ENCODE measurements at places on chromosomes 2 and 18.

DNA sequence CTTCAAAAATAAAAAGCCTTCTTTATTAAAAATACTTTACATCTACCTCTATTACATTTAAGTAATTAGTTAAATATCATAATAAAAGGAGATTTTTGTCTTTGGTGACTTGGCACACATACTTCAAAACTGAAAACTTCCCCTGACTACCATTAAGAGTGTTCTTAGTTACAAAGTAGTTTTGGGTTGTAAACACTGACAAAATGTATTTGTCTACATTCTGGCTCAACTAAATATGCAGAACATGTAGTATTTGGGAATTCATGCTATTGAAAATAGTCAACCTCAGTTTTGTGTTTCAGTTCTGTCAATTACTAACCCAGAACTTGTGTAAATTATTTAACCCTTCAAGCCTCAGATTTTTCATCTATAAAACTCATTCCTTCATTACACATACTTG is 311.5 kb downstream of the RAD51AP2 start:
- DNase-seq = no peak

- no peak for DNase-seq
Observed at GRCh38 chr2:232537079-232537478, 2.4 kb upstream of the CHRNG start.

DNA sequence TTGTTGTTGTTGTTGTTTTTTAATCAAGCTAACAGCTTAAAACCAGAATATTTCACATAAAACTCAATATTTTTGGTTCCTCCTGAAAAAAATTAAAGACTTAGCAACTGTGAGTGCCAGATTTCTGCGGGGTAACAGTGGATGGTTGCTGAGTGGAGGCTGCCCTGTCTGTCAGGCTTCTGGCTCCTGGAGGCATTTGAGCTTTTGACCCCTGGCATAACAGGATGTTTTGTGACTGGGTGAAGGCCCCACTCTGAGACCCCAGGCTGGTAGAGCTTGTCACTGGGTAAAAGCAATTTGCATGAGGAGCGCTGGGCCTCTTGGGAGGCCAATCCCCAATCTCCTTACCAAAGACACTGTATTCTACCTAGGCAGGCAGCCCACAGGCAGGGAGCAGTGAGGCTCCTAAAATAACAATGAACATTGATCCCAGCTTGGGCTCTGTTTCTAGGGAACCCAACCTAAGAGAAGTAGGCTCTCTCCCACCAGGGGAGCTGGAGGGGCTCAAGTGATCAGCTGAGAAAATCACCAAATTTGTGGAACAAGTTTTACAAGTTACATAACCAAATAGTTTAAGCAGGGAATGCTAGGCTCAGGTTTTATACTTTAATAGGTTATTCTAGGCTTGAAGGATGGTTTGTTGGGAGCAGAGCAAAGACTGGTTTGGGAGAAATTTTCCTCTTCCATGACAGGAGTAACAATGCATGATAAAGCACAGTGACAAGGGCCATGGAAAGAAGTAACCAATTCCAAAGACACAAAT is 5.9 kb upstream of the SPRED2 start:
- DNase-seq = no peak

GRCh38 chr2:182553483-182553882 is 126.6 kb upstream of the PDE1A start:
- no peak for DNase-seq

DNA sequence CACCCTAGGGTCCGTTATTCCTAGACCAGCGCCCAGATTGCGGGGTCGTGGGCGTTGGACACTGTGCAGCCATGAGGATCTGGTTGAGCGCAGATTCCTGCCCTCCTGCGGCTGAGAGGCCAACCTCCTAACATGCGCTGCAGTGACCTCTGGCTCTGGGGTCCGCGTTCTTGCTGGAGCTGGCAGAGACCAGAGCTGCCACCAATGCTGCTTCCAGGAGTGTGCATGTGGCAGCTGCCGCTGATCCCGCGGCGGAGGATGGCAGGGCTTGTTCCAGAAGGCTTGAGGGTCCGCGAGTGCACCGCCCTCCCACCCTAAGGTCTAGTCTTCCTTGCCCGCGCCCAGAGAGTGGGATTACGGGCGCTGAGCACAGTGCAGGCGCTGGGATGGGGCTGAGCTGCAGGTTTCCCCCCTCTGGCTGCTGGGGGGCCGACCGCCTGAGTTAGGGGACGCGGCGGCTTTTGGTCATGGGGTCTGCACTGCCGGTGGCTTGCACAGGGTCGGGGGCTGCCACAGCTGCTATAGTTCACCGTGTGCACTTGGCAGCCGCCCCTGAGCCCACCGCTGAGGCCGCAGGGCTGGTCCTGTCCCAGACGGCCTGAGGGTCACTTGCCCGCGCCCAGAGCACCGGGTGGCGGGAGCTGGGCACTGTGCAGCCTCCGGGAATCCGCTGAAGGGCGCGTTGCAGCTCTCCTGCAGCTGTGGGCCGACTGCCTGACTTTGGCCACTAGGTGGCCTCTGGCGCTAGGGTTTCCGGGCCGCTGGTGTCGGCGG is 145.9 kb downstream of the CCDC74A start:
- no peak for DNase-seq

- DNase-seq = no peak
Observed at GRCh38 chr2:13474538-13474937, 757.8 kb downstream of the TRIB2 start.

GRCh38 chr18:76351961-76352581 is 143.0 kb downstream of the ZNF516 start:
- no peak for DNase-seq

GRCh38 chr2:73915437-73915993 is 11.2 kb upstream of the DGUOK start:
- DNase-seq = no peak

GRCh38 chr2:2921011-2921720 is 456.5 kb downstream of the EIPR1 start:
- no peak for DNase-seq

DNA sequence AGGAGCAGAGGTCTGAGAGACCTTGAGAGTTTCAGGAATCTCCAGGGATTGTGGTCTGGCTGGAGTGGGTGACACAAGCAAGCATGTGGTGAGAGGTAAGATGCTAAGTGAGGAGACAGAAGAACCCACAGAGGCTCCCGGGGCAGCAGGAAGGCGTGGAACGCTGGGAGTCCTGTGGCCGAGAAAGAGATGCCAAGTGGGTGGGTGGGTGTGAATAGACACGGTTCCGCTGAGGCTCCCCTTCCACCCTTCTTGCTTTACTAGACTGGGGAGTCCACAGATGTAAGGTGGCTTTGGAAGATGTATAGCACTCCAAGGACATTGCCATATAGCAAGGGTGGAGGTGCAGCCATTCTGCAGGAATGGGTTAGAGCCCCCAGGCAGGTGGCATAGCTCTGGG is 4.2 kb downstream of the TEX51 start:
- DNase-seq = no peak

GRCh38 chr2:44130441-44130840 is 38.2 kb upstream of the PPM1B start:
- no peak for DNase-seq

DNA sequence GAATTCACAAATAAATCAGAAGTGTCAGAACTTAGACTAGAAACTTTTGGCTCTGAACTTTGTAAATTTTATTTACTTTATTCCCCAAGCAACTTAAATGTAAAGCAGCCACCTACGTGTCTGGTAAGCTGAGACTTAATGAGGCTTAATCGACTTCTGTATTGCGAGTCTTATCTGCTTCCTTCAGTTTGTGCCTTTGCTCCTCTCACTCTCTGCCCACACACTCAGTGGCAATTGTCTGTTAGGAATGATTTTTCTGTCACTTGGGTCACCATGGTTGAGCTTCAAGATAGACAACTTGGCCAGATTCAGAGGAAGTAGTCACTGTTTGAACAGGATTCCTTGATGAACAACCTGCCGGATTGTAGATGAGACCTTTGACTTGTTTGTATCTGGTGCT is 691.4 kb upstream of the FSHR start:
- no peak for DNase-seq

DNA sequence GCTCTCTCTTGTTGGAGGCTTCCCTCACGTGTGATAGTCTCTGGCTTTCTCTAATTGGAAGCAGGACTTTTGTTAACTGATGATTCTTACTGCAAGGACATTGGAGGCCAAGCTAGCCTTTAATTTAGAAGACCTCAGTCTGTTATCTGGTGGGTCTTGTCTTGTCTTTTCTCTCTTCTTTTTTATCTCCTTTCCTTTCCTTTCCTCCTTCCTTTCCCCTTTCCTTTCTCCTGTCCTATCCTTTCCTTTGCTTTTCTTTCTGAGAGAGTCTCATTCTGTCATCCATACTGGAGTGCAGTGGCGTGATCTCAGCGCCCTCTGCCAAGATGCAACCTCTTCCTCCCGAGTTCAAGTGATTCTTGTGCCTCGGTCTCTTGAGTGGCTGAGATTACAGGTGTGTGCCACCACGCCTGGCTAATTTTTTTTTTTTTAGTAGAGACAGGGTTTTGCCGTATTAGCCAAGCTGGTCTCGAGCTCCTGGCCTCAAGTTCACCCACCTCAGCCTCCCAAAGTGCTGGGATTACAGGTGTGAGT is 18.1 kb downstream of the CCNYL1 start:
- no peak for DNase-seq

- DNase-seq = no peak
Observed at GRCh38 chr2:236348279-236348678, 84.1 kb upstream of the ASB18 start.

GRCh38 chr2:149679286-149679685 is 91.7 kb upstream of the MMADHC start:
- DNase-seq = no peak

DNA sequence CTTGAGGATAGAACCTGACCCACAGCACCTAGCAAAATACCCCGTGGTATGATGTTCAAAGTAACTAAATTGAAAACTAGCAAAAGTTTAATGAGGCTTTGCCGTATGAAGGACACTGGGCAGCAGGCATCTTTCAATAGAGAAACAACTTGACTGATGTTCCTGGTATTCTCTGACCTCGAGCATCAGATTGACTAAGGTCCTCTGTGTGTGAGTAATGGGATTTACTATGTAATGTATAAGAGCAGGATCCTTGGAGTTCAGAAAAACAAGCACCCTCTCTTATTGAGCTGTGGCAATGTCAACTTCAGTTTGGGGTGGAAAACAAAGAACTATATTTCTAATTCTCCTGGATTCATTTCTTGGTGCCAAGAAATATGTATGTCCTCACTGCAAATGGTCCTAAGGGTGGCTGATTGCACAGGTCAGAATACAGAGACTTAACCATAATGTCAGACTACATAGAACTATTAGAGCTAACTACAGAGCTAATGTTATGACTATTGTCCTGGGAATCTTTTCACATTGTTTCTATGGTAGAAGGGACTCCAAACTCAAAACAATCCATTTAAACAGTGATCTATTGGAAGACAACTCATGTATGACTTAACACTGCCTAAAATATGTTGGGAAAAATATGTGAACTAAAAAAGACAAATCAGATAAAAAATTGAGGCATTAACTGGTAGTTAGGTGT is 4.4 kb downstream of the TNFAIP6 start:
- DNase-seq = no peak

DNA sequence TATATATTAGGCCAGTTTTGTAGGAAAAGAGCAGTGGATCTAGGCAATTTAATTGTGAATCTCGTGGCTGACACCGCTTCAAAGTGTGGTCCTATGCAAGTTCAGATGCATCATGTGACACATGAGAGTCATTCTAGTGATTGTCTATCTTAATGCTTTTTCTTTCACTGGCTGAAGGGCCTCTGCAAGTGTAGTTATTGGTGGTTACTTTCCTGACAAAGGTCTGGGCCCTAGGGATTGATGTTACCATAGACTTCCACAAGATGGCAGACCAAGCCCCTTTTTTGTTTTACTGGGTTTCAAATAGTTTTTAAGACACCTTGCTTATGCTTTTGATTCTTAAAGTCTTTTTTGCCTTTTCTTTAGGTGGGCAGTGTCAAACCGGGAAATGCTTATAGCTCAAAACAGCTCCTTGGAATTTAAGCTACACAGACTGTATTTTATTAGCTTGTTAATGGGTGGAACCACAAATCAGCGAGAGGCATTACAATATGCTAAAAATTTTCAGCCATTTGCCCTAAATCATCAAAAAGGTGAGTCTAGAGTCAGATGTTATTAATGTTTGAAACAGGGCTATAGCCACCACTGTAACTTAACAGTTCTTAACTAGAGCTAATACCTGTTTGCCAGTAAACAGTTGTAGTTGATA is 25.9 kb downstream of the CD8A start:
- no peak for DNase-seq

GRCh38 chr2:8579485-8580085 is 102.3 kb upstream of the ID2 start:
- no peak for DNase-seq

DNA sequence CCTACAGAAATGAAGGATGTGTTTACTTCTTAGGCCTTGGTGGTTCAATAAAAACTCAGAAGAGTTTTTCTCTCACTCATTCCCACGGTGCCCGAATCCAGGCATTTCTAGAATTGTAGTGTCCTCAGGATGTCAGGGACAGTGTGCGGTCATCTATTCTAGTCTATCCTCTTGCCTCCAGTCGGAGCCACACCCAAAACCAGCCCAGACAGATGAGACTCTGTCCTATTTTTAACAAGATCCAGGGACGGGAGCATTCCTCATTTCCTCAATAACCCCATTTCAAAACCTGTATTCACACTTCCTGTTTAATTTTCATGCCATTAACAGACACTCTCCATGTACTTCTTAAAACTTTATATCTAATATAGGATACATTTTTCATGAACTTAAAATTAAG is 11.6 kb upstream of the RBMS1 start:
- DNase-seq = no peak

GRCh38 chr18:47175283-47175897 is 774 bp downstream of the IER3IP1 start:
- no peak for DNase-seq

DNA sequence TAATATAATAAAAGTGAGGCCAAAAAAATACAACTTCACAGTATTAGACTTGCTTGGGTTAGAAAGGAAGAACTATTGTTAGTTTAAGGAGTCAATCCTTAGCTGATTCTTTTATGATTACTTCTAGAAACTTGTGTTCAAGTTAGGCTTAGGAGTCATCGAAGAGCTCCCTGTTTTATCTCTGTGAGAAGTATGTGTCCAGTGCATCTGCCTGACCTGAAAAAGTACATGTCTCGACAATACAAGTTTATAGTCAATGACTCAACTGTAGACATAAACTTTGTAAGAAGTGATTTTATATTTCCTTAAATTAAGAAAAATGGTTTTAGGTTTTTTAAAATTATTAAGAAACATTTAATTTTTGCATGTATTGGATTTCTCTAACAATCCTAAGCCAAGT is 571.2 kb downstream of the ZEB2 start:
- DNase-seq = no peak

GRCh38 chr18:3855966-3856365 is 406.0 kb downstream of the TGIF1 start:
- DNase-seq = no peak

DNA sequence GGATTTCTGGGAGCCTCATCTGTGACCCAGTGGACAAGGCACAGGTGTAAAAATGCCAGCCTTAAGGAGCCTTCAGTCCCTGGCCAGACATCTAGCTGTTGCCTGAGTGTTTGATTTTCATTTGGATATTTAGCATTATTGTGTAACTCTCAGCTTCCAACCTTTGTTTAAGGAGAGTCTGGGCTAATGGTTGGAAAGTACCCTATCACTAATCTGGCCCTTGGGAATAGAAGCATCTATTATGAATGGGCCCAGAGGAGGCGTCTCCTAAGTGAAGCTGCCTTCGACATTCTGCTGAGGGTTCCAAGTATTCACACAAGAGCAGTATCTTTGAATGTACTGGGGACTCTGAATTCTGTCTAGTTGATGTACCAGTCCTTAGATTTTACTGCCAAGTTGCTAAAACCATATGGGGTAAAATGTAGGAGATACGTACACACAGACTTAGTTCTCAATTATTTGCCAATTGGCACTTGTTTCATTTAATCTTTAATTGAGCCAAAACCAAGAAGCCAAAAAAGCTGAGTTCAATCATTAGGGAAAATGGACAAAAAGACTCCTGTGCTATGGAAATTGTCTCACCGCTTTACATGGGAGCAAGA is 7.2 kb upstream of the ANKRD29 start:
- DNase-seq = no peak

GRCh38 chr2:9165625-9166024 is 41.0 kb upstream of the ASAP2 start:
- DNase-seq = no peak

Data from stimulated activated CD4-positive, alpha-beta T cell treated with anti-CD3 and anti-CD28 coated beads, Interleukin-1b, Interleukin-23, amount 100 ng/mL, for 24 hours (primary cell).